ENCODE measurements at places on chromosomes 2 and 18.

DNA sequence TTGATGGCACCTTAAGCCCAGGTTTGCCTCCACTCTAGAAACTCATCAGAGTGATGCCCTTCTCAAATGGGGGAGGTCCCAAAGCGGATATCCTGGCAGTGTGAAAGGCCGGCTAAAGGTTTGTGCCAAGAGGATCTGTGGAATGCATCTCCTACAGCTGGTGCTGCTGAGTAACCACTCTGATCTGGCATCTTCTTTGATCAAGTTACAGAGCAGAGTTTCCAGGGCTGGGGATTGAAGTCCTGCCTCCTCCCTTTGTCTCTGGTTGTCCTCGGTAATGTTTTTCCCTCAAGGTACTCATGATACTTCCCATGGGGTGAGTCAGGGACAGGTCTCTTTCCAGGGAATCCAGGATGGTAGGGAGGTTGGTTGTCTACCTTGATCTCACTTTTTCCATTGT, 24.6 kb downstream of the PRKRA start:
- no peak for DNase-seq

DNA sequence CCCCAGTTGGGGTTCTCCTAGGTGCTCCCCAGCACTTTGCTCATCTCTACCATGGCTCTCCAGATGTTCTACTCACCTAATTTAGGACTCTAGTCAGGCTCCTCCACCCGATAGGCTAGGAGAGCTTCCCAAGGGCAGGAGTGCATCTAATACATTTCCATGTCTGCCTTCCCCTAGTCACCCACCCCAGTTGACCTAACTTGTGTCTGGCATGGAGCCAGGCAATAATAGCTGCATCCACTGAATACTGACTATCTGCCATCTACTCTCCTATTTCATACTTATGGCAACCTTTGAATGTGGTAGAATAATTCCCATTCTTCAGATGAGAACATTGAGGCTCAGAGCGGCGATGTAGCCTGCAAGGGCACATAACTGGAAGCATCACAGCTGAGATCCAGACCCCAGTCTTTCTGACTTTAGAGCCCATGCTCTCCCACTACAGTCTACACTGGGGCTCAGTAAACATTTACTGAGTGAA, 71.8 kb upstream of the YWHAQ start:
- DNase-seq, result no peak

DNA sequence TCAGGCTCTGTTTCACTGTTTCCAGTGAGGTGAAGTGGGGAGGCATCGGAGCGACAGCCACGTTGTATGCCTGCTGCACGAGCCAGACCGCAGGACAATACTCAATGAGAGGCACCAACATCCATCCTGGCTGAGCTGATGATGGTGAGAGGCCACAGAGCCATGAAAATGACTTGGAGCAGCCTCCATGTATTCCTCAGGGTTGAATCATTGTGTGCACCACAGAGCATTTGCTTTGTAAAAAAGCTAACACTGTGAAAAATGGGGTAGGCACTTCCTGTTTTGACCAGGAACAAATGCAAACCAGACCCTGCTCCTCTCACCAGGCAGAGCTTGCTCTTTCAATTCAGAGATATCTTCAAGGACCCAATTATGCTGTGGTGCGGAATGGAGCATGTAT, 87.2 kb downstream of the LPIN1 start:
- DNase-seq, result no peak

DNA sequence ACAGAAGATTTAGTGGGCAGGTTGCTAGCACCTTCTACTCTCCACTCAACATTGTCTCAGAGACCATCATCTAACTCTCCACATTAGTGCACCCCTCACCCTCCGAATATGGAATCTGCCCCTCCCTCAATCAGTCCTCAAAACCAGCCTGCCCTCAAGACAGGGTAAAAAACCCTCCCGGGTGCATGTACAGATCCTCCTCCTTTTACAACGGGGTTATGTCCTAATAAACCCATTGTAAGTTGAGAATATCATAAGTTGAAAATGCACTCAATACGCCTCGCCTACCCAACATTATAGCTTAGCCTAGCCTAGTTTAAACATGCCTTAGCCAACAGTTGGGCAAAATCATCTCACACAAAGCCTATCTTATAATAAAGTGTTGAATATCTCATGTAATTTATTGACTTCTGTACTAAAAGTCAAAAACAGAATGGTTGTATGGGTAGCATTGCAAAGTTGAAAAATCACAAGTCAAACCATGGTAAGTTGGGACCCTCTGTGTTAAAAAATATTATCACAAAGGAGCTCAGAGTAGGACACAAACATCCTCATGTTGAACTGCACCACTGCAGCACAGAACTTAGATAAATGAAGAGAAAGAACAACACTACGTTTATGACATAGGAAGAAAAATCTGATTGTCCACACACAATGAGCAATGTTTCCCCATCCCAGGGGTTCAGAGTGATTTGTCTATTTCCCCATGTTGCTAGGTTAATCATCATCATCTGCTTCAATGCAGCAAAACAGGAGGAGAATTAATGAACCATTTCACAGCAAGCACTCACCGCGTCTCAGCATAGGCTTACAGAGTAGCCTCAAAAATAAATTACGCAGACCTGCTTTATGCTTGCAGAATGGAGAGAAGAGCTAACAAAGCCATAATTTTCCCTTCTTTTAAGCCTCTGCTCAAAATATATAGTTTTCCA, 184.1 kb upstream of the ARL4C start:
- no peak for DNase-seq

- no peak for DNase-seq
Observed at GRCh38 chr2:50885948-50886347, 146.0 kb downstream of the NRXN1 start.

GRCh38 chr2:37877457-37878315, 47.4 kb upstream of the RMDN2 start:
- DNase-seq, result no peak

DNA sequence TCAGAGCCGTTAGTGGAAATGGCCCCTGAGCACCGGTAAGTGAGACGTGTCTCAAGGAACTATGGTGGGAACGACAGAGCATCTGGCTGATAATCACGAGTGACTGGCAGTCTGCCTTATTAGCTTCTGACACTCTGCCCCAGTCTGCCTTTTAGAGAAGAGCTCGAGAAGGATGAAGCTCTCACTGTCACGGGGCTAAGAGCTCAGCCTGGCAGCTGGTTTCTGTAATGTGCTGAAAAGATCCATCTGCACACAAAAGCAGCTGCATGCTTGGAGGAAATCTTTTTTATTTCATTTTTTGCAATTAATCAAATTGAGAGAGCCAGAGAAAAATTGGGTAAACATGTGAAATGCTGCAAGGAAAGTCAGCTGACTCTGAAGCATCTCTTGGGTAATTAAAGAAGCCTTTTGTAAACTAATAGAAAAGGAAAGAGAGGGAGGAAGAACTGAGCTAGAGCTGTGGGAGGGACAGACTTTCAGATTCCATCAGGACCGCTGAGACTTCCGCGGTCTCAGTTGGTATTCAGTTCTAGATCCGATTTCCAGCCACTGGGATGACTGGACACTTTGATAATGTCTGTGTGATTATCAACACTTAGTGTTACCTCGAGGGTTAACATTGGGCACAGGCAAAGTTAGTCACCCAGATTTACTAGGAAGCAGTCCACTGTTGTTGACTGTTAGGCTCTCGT, 24.4 kb downstream of the MBP start:
- DNase-seq, result no peak

DNA sequence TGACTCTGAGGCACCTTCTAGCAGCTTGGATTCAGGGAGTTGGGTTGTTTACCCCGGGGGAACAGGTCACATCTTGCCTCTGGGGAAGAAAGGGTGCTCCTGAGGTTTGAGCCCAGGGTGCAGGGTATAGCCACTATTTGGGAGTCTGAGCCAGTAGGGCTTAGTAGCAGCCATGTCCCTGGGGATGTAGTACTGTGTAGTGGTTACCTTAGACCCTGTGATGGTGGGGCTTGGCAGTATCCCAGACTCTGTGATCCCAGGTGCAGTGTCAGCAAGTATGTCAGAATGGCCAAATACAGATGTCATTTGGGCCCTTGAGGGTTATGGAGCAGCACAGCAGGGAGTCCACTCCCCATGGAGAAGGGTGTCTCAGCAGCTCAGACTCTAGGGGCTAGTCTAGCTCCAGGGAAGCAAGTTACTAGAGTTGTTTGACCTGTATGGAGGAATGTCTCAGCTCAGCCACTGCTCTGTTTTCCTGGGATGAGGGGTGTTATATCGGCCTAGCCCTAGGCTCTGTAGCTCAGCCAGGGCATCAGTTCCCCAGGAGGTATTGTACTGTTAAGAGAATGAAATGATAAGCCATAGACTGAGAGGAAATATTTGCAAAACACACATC, 151.3 kb downstream of the UBR3 start:
- DNase-seq, result no peak

GRCh38 chr2:127564429-127565260, 29.2 kb downstream of the MYO7B start:
- no peak for DNase-seq

DNA sequence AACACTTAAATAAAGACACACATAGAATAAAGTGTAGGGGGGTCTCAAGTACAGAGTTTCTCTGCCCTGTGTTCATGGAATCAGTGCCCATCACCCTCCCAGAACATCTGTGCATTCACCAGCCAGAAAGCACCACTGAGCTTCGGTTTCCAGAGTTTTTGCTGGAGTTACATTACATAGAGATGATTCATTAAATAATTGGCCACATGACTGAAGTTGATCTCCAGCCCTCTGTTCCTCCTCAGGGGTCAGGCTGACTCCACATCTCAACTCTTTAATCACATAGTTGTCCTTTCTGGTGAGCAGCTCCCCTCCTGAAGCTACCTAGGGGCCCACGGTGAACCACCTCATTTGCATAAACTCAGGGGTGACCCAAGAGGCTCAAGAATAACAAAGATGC, 129.8 kb downstream of the METTL4 start:
- no peak for DNase-seq
